ENCODE measurements at places on chromosomes 1 and 21. TPM values are rescaled to one million over a fixed set of nuclear protein-coding genes. Genes with fewer than 3 reads are reported as not detected.

KCNJ15 gene
- not detected for total RNA-seq

NTRK1 gene
- total RNA-seq, result 0.24 TPM

FMOD gene
- not detected for total RNA-seq

- no peak for DNase-seq
- no peaks in the 10 kb centered on the region for H3K27me3 ChIP-seq
- no peak overlapping the region for H3K4me3 ChIP-seq
Observed at GRCh38 chr1:14958249-14959058, 195.1 kb upstream of the TMEM51 start.

DNA sequence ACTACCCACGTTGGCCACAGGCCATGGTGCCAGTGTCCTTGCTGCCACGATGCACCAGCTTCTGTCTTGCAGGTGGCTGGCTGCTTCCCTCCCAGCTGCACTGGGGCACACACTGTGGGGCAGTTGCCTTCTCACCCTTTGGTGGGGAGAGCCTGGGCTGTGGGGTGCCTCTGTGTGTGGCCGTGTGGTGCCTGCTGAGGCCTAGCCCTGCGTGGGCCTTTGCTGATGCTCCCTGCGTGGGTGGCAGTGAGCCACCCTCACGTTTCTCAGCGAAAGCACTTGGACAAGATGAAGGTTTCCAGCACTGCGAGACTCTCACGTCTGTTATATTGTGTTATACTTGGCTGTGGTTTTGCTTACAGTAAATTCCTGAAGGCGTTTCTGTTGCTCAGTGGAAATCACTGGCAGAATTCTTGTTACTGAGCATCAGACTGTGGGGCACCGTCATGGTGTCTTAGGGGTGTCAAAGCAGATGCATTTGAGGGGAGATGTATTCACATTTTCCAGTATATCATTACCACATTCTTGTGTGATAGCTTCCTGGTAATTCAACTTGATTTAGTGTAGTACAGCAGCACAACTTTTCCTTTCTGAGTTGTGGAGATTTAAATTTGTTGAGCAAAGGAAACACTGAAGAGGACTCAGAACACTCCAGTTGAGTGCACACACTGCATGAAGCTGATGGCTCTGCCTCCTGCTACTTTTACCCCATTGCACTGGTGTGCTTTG lies 124.7 kb downstream of the PCBP3 start:
- no peaks in the 10 kb centered on the region for H3K36me3 ChIP-seq
- no peaks in the 10 kb centered on the region for H3K27me3 ChIP-seq
- no peaks in the 10 kb centered on the region for H3K4me1 ChIP-seq
- H3K4me3 ChIP-seq, result no peak overlapping the region
- no peak for DNase-seq
- H3K27ac ChIP-seq, result no peak overlapping the region

UTS2 gene
- total RNA-seq, result not detected

GRCh38 chr1:234262007-234262753 lies 111.1 kb upstream of the COA6 start:
- no peak for DNase-seq
- no peak overlapping the region for H3K27ac ChIP-seq
- H3K4me1 ChIP-seq, result peaks cover 3% of the 10 kb centered on the region
- no peak overlapping the region for H3K4me3 ChIP-seq

- no peak overlapping the region for H3K4me3 ChIP-seq
- H3K27ac ChIP-seq, result no peak overlapping the region
- H3K4me1 ChIP-seq, result no peaks in the 10 kb centered on the region
- DNase-seq, result no peak
Observed at GRCh38 chr1:72524021-72524420, 241.7 kb upstream of the NEGR1 start.

FMO3 gene
- not detected for total RNA-seq

GRCh38 chr1:117605164-117605773 lies 579 bp upstream of the TENT5C start:
- no peak for DNase-seq
- H3K4me3 ChIP-seq, result peak overlapping the region; percentile 90
- H3K27ac ChIP-seq, result no peak overlapping the region

LGR6 gene
- 0.66 TPM for total RNA-seq

- peaks cover 5% of the 10 kb centered on the region for H3K4me1 ChIP-seq
- H3K36me3 ChIP-seq, result 0 out of 2 replicates have a peak, but pooled peaks cover 4% of the 10 kb centered on the region
- DNase-seq, result peak; percentile 53
- peak overlapping the region; percentile 52 for H3K4me3 ChIP-seq
- H3K27me3 ChIP-seq, result peaks cover 7% of the 10 kb centered on the region
- no peak overlapping the region for H3K27ac ChIP-seq
Observed at GRCh38 chr1:74674278-74675048, 871 bp upstream of the ERICH3 start.

ERG gene
- 0.11 TPM for total RNA-seq

GRCh38 chr1:107175102-107175909 lies 34.5 kb downstream of the NTNG1 start:
- DNase-seq, result peak; percentile 31
- no peak overlapping the region for H3K27ac ChIP-seq
- H3K27me3 ChIP-seq, result no peaks in the 10 kb centered on the region
- no peaks in the 10 kb centered on the region for H3K36me3 ChIP-seq
- H3K4me1 ChIP-seq, result no peaks in the 10 kb centered on the region

SMPDL3B gene
- total RNA-seq, result 49.5 TPM

PLEKHN1 gene
- 2.0 TPM for total RNA-seq

THEM5 gene
- total RNA-seq, result not detected

DNA sequence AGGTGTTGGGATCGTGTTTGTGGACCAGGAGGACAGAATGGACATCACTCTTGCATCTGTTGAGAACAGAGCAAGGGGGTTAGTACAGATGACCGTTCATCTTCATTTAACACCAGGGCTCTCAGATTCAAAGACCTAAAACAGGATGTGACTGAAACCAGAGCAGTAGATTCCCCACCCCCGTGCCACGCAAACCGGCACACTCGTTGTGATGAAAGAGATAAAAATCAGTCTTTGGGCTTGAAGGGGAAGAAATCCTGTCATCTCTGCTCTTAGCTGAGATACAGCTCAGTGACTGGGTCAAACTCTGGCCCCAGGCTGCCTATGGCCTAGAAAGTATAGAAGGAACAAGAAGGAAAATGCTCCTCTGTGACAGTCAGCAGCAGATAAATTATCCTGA lies 146.2 kb upstream of the KRTAP19-8 start:
- H3K27me3 ChIP-seq, result no peaks in the 10 kb centered on the region
- H3K27ac ChIP-seq, result no peak overlapping the region
- H3K4me1 ChIP-seq, result peaks cover 4% of the 10 kb centered on the region
- no peak for DNase-seq
- 0 out of 2 replicates have a peak, but pooled peaks cover 7% of the 10 kb centered on the region for H3K36me3 ChIP-seq

BARHL2 gene
- total RNA-seq, result not detected

DNA sequence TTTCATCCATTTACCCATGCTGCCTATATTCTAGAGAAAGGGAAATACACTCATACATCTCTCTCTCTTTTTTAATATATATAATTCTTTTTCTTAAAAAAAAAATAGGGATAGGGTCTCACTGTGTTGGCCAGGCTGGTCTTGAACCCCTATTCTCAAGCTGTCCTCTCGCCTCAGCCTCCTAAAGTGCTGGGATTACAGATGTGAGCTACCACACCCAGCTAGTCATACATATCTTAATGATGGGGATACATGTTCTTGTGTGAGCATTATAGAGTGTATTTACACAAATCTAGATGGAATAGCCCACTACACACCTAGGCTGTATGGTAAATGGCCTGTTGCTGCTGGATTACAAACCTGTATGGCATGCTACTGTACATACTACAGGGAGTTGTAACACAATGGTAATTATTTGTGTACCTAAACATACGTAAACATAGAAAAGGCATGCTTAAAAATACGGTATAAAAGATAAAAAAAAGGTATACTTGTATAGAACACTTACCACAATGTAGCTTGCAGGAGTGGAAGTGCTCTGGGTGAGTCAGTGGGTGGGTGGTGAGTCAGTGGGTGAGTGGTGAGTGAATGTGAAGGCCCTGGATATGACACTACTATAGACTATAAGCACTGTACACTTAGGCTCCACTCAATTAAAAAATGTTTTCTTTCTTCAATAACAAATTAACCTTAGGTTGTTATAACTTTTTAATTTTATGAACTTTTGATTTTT lies 72.9 kb downstream of the IVNS1ABP start:
- no peaks in the 10 kb centered on the region for H3K36me3 ChIP-seq
- no peak overlapping the region for H3K27ac ChIP-seq
- no peaks in the 10 kb centered on the region for H3K27me3 ChIP-seq
- no peaks in the 10 kb centered on the region for H3K4me1 ChIP-seq
- no peak overlapping the region for H3K4me3 ChIP-seq
- no peak for DNase-seq

- no peaks in the 10 kb centered on the region for H3K27me3 ChIP-seq
- DNase-seq, result peak; percentile 28
- H3K4me3 ChIP-seq, result no peak overlapping the region
- H3K27ac ChIP-seq, result no peak overlapping the region
- H3K36me3 ChIP-seq, result peaks cover 13% of the 10 kb centered on the region
- H3K4me1 ChIP-seq, result no peaks in the 10 kb centered on the region
Observed at GRCh38 chr1:14094611-14095400, 394.8 kb downstream of the PRDM2 start.

ARID1A gene
- total RNA-seq, result 147 TPM

- no peaks in the 10 kb centered on the region for H3K27me3 ChIP-seq
- no peak overlapping the region for H3K27ac ChIP-seq
- no peaks in the 10 kb centered on the region for H3K36me3 ChIP-seq
- H3K4me3 ChIP-seq, result no peak overlapping the region
- DNase-seq, result no peak
Observed at GRCh38 chr1:222204475-222204874, 343.4 kb downstream of the HHIPL2 start.

FCRL1 gene
- total RNA-seq, result not detected

DNA sequence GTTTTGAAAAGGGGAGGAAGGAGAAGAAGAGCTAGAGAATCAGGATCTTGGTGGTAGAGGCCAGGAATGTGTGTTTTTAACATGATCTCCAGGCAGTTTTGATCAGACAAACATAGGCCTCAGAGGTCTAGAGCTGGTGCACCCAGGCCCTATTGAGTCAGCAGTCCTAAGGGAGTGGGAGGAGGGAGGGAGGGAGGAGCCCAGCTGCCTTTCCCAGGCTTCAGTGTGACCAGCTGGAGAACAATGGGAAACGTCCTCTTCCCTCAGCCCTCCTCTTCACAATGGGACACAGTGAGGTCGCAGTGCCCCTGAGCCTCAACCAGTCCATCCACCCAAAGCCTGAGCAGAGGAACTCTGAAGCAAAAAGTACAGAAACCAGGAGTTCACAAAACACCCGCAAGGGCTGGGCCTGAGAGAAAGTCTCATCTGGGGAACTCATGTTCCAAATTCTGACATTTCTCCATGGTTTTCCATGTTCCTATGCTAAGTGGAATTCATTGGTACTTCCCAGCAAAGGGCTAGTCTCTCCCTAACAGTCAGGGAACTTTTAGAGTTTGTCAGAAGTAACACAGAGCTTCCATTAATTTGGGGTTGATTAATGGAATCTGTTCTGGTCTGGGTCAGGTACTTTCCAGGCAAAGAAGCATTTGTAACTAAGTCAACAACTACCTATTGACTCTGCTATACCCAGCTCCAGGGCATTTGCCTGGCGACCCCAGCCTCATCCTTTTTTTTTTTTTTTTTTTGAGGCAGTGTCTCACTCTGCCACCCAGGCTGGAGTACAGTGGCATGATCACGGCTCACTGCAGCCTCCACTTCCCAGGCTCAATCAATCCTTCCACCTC lies 37.5 kb downstream of the ELAPOR1 start:
- no peaks in the 10 kb centered on the region for H3K36me3 ChIP-seq
- H3K4me3 ChIP-seq, result no peak overlapping the region
- DNase-seq, result peak; percentile 65

DNA sequence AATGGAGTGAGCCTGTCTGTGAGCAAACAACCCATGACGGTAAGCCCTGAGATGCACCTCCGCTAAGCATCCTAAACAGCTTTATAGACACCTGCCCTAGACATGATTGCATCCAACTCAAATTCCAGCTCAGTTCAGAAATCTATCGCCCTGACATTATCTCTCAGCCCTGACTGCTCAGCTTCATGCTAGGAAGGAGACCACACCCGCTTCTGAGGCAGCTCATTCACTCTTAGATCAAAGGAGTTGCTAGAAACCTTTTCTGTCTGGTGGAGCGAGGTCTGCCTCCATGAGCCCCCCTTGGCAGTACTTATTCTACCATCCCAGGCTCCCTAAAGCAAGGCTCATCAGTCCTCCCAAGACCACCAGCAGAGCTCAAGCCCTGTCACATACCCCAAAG lies 17.0 kb downstream of the IL10RB start:
- H3K36me3 ChIP-seq, result peaks cover 5% of the 10 kb centered on the region
- H3K27me3 ChIP-seq, result no peaks in the 10 kb centered on the region
- no peak for DNase-seq
- no peak overlapping the region for H3K27ac ChIP-seq

UQCRH gene
- total RNA-seq, result 502 TPM
